Tongue (tissue), 3 donors: ENCODE measurements at places on chromosomes 4 and X. TPM values are rescaled to one million over a fixed set of nuclear protein-coding genes. Genes with fewer than 3 reads are reported as not detected.

GRCh38 chrX:125170459-125170858, 149.2 kb upstream of the TEX13C start:
- no peak for DNase-seq

SUPT20HL2 gene
- total RNA-seq, result not detected

GRCh38 chr4:107050525-107051135, 14.5 kb upstream of the DKK2 start:
- no peak for DNase-seq

- DNase-seq, result no peak
Measured at GRCh38 chr4:608236-608635, 17.1 kb upstream of the PDE6B start.

DNA sequence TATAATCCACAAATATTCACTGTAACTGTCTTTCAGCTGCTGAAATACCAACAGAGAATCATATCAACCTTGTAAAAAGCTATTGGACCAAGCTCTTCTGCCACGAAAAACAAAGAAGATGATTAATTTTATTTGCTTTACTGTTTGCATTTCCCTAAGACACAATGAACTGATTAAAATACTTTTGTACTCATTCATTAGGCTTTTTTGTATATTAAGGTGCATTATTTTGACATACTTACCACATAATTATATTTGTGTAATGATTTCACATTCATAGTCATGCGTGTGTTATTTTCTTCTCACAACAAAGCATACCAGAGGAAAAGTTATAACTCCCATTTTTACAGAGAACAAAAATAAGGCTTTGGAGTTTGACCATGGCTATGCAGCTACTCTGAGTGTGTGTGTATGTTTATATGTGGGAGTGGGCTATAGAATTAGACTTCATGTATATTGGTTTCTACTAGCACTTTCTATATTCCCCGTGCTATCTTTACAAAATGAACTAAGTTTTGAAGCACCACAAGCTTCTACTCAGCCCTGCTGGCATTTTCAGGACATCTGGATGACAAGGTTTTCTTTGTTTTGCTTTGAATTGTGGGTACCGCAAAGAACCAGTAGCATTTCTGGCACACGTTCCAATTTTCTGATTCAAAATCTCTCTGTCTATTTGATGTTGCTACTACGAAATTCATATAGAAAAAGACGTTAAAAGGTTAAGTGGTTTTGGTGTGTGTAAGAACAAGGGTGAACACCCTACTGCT, 11.0 kb upstream of the FGF5 start:
- no peak for DNase-seq

DNA sequence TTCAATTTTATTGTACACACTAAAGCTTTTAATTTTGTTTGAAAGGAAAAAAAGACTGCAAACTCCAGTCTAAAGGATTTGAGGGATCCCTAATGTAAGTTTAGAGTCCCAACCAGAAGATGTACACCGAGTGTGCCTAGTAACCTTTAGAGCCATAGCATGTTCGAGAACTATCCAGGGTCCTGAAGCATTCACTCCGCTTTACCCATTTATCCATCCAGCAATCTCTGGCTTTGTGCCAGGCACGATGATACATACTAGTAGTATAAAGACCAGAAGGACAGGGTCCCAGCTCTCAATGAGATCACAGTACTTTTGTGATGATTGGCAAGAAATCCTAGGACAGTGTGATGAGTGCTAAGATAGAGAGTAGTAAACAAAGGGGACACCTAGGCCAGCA, 168.7 kb downstream of the STK32B start:
- DNase-seq, result peak; percentile 46

CYTL1 gene
- total RNA-seq, result 4.6 TPM

LANCL3 gene
- total RNA-seq, result 0.51 TPM

- DNase-seq, result no peak
Measured at GRCh38 chrX:7269991-7270390, 122.0 kb upstream of the PUDP start.

DNA sequence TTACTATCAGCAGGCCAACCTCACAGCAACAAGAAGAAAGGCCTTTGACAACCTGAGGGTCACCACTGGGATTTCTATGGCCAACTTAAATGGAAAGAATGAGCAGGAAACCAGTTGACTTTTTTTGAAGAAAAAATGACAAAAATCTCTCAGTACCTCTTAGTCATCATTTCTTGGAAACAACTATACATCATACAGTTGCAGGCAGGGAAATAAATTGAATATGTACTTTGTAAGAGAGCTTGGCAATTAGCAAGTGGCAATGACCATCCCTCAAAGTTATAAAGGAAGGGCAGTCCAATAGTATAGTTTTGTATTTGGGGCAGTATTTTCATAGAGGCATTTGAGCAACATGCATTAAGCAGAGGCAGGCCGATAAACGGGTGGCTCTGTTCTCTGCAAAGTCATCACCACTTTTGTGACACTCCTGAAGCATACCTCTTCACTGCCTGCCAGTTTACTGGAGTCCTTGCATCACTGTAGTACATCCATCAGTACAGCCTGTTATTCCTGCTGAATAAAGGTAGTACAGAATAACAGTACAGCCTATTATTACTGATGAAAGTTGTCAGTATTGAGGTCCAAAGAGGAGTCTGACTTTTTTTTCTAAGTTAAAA, 83.3 kb upstream of the AMELX start:
- no peak for DNase-seq

DNA sequence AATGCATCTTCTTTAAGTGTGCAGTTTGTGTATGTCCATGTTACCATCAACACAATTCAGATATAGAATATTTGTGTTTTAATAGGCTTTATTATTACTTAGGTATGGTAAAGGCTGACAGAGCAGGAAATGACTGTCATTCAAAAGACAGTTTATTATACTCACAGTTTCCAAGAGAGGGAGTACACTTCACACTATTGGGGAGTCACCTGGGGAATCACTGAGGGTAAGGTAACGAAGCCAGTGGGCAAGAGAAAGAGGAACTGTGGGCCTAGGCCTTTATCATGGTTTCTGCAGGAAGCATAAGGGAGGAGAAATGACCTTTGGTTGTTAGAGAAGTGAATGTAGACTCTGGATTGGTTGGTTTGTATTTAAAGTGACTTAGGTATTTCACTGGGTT, 235.1 kb upstream of the HCCS start:
- no peak for DNase-seq

CXCL3 gene
- 1.4 TPM for total RNA-seq

GRCh38 chr4:7156761-7157488, 35.4 kb upstream of the SORCS2 start:
- peak; percentile 80 for DNase-seq

GRCh38 chr4:145178740-145179280, 1.6 kb downstream of the OTUD4 start:
- peak; percentile 35 for DNase-seq

UGT2A3 gene
- not detected for total RNA-seq

C4orf50 gene
- 0.10 TPM for total RNA-seq

CSAG1 gene
- total RNA-seq, result not detected

- DNase-seq, result no peak
Measured at GRCh38 chrX:97397371-97397770, 513.7 kb downstream of the RPA4 start.

DNA sequence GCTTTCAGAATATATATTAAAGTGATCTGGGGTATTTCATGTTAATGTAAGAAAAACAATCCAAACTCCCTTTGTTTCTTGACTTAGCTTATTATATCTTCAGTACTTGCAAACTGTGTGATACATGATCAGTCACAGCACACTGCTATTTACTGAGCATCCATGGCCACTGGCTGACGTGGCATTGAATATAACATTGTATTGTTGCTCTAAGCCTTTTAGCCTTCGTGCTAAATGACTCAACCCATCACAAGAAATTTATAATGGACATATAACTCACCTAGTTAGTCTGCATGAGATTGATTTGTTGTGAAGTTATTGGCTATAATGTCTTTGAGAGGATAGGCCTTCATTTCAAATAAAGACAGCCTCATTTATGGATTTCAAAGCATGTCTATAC, 642.6 kb downstream of the IL1RAPL1 start:
- no peak for DNase-seq

- DNase-seq, result no peak
Measured at GRCh38 chr4:141676087-141676670, 39.8 kb downstream of the IL15 start.

DNA sequence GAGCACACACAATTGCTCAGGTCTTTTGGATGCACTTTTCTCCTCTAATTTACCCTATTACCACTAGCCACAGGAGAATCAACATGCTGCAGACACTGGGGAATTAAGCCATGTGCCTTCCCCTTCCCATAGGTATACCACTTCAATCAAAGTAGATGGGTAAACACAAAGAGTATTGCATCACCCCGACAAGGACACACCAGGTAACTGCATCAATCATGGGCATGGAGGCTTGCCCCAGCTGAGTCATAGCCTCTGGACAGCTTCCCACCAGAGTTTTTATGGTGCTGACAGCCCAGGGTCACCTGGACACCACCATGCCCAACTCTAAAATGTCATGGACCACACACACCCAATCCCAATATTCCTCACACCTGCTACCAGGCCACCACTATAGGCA, 197.2 kb upstream of the AR start:
- no peak for DNase-seq

TKTL1 gene
- 1.6 TPM for total RNA-seq

DNA sequence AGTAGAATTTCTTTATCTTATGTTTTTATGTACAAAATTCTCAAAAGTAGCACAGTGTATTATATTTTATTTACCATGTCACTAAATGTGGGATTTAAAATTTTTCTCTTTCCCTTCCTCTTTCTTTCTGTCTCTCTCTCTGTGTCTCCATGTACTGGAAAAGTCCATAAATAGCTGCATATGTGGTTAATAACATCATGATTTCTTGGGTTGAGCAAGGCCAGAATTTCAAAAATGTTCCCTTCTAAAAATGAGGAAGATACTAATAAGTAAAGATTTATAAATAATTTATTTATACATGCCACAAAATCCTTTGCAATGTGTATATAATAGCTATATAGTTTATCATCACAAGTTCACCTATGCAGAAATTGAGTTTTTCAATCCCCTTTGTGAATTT, 29.1 kb upstream of the DKK2 start:
- no peak for DNase-seq
